Activated effector memory CD4-positive, alpha-beta T cell treated with Interleukin-2 at 50 U/mL for 16 hours (primary cell): ENCODE measurements at places on chromosomes 1 and 21.

GRCh38 chr1:221521686-221522085 lies 220.2 kb downstream of the DUSP10 start:
- no peak for DNase-seq

GRCh38 chr1:228465141-228465540 lies 22.0 kb upstream of the RNF187 start:
- DNase-seq, result no peak

DNA sequence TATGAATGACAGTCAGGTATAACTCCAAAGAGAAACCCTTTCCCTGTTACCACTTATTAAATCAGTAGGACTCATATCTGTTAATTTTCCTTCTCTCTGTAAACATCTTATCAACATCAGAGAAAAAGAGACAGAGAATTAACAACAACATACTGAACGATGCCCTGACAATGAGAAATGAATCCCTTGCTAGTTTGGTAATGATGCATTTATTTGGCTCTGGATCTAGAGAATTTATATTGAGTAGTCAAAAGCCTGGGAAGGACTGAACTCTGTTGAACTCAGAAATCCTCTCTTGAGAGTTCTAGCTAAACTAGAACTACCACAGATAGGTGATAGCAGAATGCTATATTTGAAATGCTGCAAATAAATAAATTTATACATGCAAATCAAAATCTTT lies 325.6 kb downstream of the DISC1 start:
- DNase-seq, result no peak

- DNase-seq, result no peak
These were observed 46.0 kb upstream of the MACF1 start for GRCh38 chr1:39158327-39159086.
